ENCODE measurements at places on chromosomes 12 and 14. TPM values are rescaled to one million over a fixed set of nuclear protein-coding genes. Genes with fewer than 3 reads are reported as not detected.

DNA sequence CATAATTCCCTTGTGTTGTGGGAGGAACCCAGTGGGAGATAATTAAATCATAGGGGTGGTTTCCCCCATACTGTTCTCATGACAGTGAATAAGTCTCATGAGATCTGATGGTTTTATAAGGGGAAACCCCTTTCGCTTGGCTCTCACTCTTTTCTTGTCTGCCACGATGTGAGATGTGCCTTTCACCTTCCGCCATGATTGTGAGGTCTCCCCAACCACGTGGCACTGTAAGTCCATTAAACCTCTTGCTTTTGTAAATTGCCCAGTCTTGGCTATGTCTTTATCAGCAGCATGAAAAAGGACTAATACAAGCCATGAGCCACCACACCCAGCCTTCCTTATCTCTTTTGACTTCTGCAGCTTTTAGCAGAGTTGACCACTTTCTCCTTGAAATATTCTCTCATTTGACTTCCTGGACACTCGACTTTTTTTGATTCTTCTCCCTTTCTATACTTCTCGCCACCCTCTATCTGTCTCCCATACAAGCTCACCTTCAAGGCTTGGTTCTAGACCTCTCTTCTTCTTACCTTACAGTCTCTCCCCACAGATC lies 2.3 kb downstream of the MTERF2 start:
- DNase-seq = no peak

The OTX2 gene
- total RNA-seq = not detected

DNA sequence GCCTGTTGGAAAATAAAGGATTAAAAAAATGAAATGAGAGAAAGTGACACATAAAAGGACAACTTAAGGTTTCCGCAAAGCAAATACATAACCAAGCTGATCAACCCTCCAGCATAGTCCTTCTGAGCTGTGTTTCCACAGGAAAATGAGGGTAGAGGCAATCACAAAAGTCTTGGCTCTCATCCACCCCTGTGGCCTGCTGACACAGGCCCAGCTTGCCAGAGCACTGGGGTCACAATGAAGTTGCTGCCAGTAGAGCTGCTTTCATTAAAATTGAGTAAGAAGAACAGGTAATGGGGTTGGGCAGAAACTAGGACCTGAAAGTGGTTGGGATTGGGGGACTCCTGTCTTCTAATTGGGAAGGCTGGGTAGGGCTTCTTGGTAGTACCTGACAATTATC lies 65.9 kb downstream of the RERG start:
- no peak for DNase-seq

DNA sequence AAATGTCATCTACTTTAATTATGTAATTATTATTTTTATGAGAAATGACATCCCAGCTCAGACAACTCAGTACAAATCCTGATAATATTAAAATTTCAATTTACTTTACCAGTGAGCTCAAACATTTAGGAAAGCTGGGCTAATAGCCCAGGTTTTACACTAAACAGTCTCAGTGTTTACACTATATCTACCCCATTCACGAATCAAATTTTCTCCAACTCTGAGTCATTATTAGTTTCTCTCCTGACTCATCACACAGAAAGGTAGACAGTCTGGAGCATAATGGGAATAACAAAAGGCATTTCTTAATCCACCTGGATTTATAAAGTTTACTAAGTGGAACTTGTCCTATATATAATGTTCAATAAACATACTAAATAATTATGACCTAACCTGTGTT lies 5.7 kb downstream of the PAWR start:
- peak; percentile 66 for DNase-seq

DNA sequence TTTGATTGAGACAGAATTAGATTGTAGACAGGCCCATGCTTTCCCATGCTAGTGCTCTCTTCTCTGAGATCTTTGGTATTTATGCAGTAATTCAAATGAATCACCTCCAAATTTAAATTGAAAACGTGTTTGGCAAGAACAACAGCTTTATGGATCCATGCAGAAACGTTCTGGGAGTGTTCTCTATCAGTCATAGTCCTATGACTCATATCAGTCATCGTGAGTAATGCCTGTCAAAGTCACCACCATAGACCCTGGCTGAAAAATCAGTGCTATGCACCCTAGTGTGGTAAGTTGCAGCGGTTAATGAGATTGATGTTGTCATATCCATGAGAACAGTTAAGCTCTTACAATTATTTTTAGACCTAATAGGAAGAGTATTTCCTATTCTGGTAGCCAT lies 90.1 kb upstream of the FOXG1 start:
- DNase-seq = peak; percentile 12
